ENCODE measurements at places on chromosomes 12 and 14.

DNA sequence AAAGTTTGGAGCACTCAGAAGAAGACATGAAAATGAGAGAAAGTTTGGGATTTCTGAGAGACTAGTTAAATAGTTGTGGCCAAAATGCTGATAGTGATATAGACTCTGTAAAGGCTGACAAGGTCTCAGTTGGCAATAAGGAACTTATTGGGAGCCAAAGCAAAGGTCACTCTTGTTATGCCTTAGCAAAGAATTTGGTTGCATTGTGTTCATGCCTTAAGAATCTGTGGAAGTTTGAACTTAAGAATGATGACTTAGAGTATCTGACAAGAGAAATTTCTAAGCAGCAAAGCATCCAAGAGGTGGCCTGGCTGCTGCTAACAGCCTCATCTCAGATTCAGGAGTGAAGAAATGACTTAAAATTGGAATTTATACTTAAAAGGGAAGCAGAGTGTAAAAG, 113.8 kb downstream of the PIK3C2G start:
- no peak for DNase-seq

DNA sequence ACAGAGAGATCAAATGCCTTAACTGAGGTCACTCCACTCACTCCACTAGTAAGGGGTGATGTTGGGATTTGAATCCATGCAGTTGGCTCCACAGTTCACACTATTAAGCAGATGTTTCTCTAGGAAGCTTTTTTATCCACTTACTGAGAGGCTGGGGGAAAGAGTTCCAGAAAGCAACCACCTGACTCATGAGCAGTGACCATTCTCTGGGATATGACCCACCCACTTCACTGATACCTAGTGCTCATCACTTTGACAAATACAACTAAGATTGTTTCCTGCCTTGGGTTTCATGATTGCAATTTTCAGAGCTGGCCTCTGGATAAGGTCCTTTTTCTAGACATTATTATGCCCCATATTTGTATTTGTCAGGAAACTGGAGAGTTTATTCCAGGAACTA, 152.1 kb upstream of the PLEKHG7 start:
- no peak for DNase-seq

GRCh38 chr14:55832122-55832911, 252.3 kb downstream of the KTN1 start:
- DNase-seq = no peak

DNA sequence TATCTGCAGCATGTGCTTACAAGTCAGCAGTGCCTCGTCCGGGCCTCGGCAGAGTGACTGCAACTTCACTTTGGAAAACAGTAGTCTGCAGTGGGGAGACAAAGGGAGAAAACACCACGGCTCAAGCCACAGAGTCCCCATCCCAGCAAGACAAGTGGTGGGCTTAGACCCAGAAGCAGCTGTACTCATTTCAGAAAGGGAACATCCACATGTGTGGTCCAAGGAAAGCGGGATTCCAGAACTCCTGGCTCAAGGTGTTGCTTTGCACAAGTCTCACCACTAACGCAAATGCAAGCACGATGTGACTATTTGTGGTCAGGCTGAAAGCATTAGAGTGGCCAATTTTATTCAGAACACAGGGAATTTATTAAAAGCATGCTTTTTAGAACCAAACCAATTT, 198.3 kb downstream of the TTC7B start:
- no peak for DNase-seq

GRCh38 chr14:34331728-34332623, 130.1 kb downstream of the SPTSSA start:
- DNase-seq = peak; percentile 14

- DNase-seq = no peak
These were observed 179.1 kb upstream of the OTX2 start for GRCh38 chr14:56989359-56989758.

DNA sequence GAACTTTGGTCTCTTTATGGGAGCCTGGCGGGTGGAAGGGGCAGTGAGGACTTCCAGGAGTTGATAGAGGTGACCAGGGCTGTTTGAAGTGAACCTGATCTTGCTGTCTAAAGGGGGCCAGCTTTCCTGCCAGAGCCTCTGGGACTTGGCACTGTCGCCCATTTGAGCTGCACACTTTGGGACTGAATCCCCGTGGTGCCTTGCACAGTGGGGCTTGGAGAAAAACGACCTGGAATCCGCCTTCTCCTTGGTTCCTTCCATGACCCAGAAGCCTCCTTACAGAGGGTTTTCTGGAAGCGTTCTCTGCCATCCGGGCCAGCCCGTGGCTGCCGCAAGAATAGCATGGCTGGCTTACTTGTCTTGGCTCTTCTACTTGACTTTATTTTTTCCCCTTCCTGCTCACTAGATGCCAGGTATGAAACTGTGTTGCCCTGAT, 2.0 kb downstream of the RFLNA start:
- no peak for DNase-seq

GRCh38 chr14:76706811-76707210, 54.5 kb upstream of the VASH1 start:
- DNase-seq = no peak

DNA sequence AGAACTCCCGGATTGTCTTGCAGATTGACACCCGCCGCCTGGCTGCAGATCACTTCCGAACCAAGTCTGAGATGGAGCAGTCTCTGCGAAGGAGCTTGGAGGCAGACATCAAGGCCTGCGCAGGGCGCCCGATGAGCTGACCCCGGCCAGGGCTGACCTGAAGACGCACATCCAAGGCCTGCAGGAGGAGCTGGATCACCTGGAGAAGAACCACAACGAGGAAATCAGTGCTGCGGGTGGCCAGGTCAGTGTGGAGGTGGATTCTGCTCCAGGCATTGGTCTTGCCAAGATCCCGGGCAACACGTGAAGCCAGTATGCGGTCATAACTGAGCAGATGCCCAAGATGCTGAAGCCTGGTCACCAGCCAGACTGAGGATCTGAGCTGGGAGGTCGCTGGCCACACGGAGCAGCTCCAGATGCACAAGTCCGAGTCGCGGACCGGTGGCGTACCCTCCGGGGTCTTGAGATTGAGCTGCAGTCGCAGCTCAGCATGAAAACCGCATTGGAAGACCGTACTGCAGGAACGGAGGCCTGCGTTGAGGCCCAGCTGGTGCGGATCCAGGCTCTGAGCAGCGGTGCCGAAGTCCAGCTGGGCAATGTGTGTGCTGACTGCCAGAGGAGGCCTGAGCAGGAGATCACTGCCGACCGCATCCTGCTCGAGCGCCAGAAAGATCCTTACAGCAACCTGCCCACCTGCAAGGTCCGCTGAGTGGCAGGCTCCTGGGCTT, 12.4 kb upstream of the A2M start:
- DNase-seq = no peak

GRCh38 chr14:31988244-31988643, 88.9 kb upstream of the ARHGAP5 start:
- no peak for DNase-seq

- no peak for DNase-seq
These were observed 194.2 kb downstream of the NTF3 start for GRCh38 chr12:5626151-5626550.

- no peak for DNase-seq
These were observed 13.4 kb downstream of the PSEN1 start for GRCh38 chr14:73149753-73150152.

GRCh38 chr14:45199230-45199629, 53.8 kb downstream of the MIS18BP1 start:
- no peak for DNase-seq
